Mesothelial cell of epicardium (in vitro differentiated cells): ENCODE measurements at places on chromosomes 2 and 18.

- H3K27me3 ChIP-seq: no peaks in the 10 kb centered on the region
- H3K27ac ChIP-seq: no peak overlapping the region
- H3K4me1 ChIP-seq: peaks cover 6% of the 10 kb centered on the region
- H3K4me3 ChIP-seq: no peak overlapping the region
- H3K36me3 ChIP-seq: no peaks in the 10 kb centered on the region
Observed at GRCh38 chr2:136016836-136017235, 31.4 kb upstream of the DARS1 start.

DNA sequence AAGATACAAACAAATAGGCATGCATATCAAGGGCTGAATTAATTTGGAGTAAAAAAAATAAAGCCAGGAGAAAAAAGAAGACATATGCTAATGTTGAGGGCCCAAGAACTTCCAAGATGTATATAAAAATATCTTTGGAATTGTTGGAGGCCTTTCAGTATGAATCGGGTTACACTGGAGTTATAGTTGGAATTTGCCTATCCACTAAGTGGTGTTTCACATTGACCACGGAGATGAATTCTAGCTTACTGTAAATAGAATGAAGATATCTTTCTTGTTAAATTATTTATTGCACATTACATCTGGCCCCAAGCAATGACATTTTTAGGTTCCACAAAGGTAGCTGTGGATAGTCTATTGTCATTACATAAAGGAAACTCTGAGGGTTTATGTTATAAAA lies 38.5 kb upstream of the TRIB2 start:
- H3K4me1 ChIP-seq: peaks cover 1% of the 10 kb centered on the region
- H3K4me3 ChIP-seq: no peak overlapping the region
- no peak overlapping the region for H3K27ac ChIP-seq
- H3K27me3 ChIP-seq: peaks cover 8% of the 10 kb centered on the region

- H3K36me3 ChIP-seq: no peaks in the 10 kb centered on the region
- no peak for DNase-seq
- H3K27ac ChIP-seq: no peak overlapping the region
- H3K27me3 ChIP-seq: no peaks in the 10 kb centered on the region
- no peaks in the 10 kb centered on the region for H3K4me1 ChIP-seq
Observed at GRCh38 chr2:58680755-58681310, 439.7 kb upstream of the FANCL start.

- no peak overlapping the region for H3K4me3 ChIP-seq
- H3K27ac ChIP-seq: no peak overlapping the region
- DNase-seq: no peak
- no peaks in the 10 kb centered on the region for H3K27me3 ChIP-seq
Observed at GRCh38 chr2:203720915-203721672, 14.7 kb downstream of the CD28 start.

DNA sequence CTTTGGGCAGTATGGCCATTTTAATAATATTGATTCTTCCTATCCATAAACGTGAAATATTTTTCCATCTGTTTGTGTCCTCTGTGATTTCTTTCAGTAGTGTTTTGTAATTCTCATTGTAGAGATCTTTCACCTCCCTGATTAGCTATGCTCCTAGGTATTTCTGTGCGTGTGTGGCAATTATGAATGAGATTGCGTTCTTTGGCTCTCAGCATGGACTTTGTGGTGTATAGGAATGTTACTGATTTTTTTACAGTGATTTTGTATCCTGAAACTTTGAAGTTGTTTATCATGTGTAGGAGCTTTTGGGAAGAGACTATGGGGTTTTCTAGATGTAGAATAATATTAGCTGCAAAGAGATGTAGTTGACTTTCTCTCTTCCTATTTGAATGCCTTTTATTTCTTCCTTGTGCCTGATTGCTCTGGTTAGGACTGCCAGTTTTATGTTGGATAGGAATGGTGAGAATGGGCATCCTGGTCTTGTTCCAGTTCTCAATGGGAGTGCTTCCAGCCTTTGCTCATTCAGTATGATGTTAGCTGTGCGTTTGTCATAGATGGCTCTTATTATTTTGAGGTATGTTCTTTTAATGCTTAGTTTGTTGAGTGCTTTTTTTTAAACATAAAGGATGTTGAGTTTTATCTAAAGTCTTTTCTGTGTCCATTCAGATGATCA lies 27.0 kb upstream of the THUMPD2 start:
- no peak for DNase-seq
- H3K27me3 ChIP-seq: no peaks in the 10 kb centered on the region
- no peak overlapping the region for H3K27ac ChIP-seq
- no peak overlapping the region for H3K4me3 ChIP-seq
- H3K36me3 ChIP-seq: peaks cover 12% of the 10 kb centered on the region

GRCh38 chr2:74735009-74735408 lies 81.0 kb downstream of the SEMA4F start:
- no peak for DNase-seq
- H3K4me1 ChIP-seq: peaks cover 19% of the 10 kb centered on the region
- H3K36me3 ChIP-seq: peaks cover 6% of the 10 kb centered on the region
- H3K27ac ChIP-seq: no peak overlapping the region
- H3K27me3 ChIP-seq: peaks cover 7% of the 10 kb centered on the region

DNA sequence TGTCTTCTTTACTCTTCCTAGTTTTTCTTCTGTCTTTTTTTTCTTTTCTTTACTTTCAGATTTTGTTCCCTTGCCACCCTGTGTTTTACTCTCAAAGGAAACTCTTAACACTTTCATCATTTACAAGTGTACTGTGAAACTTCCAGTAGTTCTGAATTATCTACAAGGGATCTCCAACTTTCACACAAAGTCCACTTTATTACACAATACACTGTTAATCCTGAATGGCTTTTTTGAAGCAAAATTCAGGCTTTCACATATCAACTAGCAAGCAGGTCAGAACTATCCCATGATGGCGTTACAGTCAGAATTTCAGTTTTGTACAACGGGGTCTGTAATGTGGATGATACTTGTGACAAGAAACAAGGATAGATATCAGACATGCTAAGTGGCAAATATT lies 34.5 kb downstream of the RMP24 start:
- no peak overlapping the region for H3K4me3 ChIP-seq
- no peaks in the 10 kb centered on the region for H3K36me3 ChIP-seq
- no peak for DNase-seq
- no peaks in the 10 kb centered on the region for H3K4me1 ChIP-seq
- H3K27ac ChIP-seq: no peak overlapping the region

DNA sequence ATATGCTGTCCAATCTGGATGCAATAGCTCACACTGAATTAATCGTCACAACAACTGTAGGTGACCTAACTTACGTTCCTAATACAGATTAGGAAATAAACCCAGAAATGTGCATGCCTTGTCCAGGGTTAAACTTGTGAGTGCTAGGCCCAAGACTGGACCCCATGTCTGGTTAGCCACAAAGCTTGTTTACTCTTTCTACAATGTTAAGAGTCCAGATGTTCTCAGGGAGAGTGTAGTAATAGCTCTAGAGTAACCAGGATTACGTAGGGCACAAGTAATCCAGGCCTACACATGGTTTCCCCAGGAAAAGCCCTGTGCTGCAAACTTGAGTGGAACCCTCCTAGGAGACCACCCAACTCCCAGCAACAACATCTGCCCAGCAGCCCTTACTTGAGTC lies 26.2 kb downstream of the TRIB2 start:
- DNase-seq: no peak
- H3K36me3 ChIP-seq: peaks cover 18% of the 10 kb centered on the region
- H3K27ac ChIP-seq: no peak overlapping the region
- no peak overlapping the region for H3K4me3 ChIP-seq
